Placental epithelial cell (primary cell): ENCODE measurements at places on chromosomes 5 and 9. TPM values are rescaled to one million over a fixed set of nuclear protein-coding genes. Genes with fewer than 3 reads are reported as not detected.

FST gene
- total RNA-seq: 9.4 and 26.6 TPM in 2 replicates

LRRC19 gene
- under 0.01 TPM in 1 of 2 replicates, not detected in the other for total RNA-seq

BTNL8 gene
- not detected in 2 replicates for total RNA-seq

GTF2H2 gene
- total RNA-seq: 16.9 and 18.9 TPM in 2 replicates

PPP1R26 gene
- total RNA-seq: 7.6 and 10.6 TPM in 2 replicates

SH3RF2 gene
- 14.1 and 60.9 TPM in 2 replicates for total RNA-seq

ENTPD2 gene
- total RNA-seq: 0.11 TPM in 1 of 2 replicates, not detected in the other

TICAM2 gene
- total RNA-seq: 2.4 and 3.3 TPM in 2 replicates

GMCL2 gene
- not detected in 2 replicates for total RNA-seq

OR2Y1 gene
- total RNA-seq: not detected in 2 replicates

CAVIN4 gene
- 0.33 and 0.79 TPM in 2 replicates for total RNA-seq

OR1L1 gene
- total RNA-seq: not detected in 2 replicates

MLANA gene
- total RNA-seq: 0.79 TPM in 1 of 2 replicates, not detected in the other

TSPAN17 gene
- total RNA-seq: 23.2 and 47.9 TPM in 2 replicates

PCA3 gene
- total RNA-seq: 0.39 TPM in 1 of 2 replicates, not detected in the other

C9orf57 gene
- not detected in 2 replicates for total RNA-seq

SLC23A1 gene
- total RNA-seq: not detected in 2 replicates

MCTP1 gene
- under 0.01 and 0.39 TPM in 2 replicates for total RNA-seq

PIP5KL1 gene
- total RNA-seq: 8.6 and 15.3 TPM in 2 replicates

CDH10 gene
- total RNA-seq: 37.7 and 41.6 TPM in 2 replicates

G3BP1 gene
- 59.3 and 147 TPM in 2 replicates for total RNA-seq

CHSY3 gene
- 9.5 and 18.5 TPM in 2 replicates for total RNA-seq

TLE4 gene
- 69.1 and 83.4 TPM in 2 replicates for total RNA-seq

PCDHGC5 gene
- total RNA-seq: 0.22 and 1.6 TPM in 2 replicates

KLHL9 gene
- 34.2 and 43.8 TPM in 2 replicates for total RNA-seq

PCDHGA10 gene
- 4.4 and 9.4 TPM in 2 replicates for total RNA-seq

RANBP17 gene
- 115 and 244 TPM in 2 replicates for total RNA-seq

TAF1L gene
- total RNA-seq: not detected in 2 replicates

PCDHB16 gene
- under 0.01 and 0.11 TPM in 2 replicates for total RNA-seq

SLCO6A1 gene
- not detected in 2 replicates for total RNA-seq

IFNE gene
- 0.11 and 0.79 TPM in 2 replicates for total RNA-seq

CD14 gene
- total RNA-seq: 0.33 TPM in 1 of 2 replicates, not detected in the other

MAST4 gene
- total RNA-seq: 36.1 and 36.8 TPM in 2 replicates

SPINK4 gene
- total RNA-seq: not detected in 2 replicates

PCDHGA8 gene
- total RNA-seq: 1.2 and 3.5 TPM in 2 replicates

IFNA13 gene
- under 0.01 TPM in 1 of 2 replicates, not detected in the other for total RNA-seq

STPG3 gene
- total RNA-seq: not detected in 2 replicates

SHISAL2B gene
- not detected in 2 replicates for total RNA-seq
